Fibroblast of mammary gland (primary cell): ENCODE measurements at places on chromosomes 5 and 9.

DNA sequence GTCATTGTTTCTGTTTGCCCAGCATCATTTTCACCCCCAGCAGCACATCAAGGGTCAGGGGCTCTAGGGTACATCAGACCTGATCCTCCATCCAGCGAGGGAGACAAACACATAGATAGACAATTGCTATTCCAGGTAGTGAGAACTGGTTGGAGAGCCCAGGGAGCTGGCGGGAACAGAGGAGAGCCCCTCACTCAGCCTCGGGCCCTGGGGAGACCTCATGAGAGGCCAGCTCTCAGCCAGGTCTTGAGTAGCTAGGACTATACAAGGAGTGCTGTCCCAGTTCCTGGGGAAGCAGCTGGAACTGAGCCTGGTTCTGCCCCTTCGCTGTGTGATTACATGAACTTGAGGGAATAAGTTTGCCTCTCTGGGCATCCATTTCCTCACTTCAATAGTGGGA, 80.3 kb downstream of the HRH2 start:
- no peak for DNase-seq

DNA sequence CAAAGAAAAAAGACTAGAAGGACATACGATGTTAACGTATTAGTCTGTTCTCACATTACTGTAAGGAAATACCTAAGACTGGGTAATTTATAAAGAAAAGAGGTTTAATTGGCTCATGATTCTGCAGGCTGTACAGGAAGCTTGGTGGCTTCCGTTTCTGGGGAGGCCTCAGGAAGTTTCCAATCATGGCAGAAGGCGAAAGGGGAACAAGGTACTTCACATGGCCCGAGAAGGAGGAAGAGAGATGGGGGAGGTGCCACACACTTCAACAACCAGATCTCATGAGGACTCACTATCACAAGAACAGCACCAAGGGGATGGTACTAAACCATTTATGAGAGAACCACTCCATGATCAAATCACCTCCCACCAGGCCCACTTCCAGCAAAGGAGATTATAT, 110.1 kb downstream of the CARTPT start:
- no peak for DNase-seq

- DNase-seq: no peak
Measured at GRCh38 chr5:17952231-17952630, 318.0 kb downstream of the TAF11L14 start.

- DNase-seq: peak; percentile 31
Measured at GRCh38 chr9:112380825-112381221, 915 bp downstream of the HSDL2 start.
